ENCODE measurements at places on chromosomes 7 and 10.

- DNase-seq: no peak
Observed at GRCh38 chr10:129849452-129849750, 114.7 kb downstream of the EBF3 start.

GRCh38 chr10:101441541-101442455 lies 87.8 kb downstream of the BTRC start:
- DNase-seq: no peak

DNA sequence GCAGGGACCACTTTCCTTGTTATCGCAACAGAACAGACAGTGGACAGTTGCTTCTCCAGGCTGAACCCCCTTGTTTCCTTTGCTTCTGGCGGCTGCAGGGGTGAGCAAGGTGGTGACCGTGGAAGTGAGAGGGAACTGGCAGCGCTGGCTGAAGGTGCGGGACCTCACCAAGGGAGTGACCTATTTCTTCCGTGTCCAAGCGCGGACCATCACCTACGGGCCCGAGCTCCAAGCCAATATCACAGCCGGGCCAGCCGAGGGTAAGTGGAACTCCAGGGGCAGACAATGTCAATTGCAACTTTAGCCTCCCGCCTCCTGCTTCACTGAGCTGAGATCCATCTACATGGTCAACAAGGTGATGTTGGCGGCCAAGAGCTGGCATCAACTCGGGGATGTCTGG lies 462.1 kb upstream of the FOXK1 start:
- DNase-seq: no peak

GRCh38 chr10:72303424-72304128 lies 29.9 kb downstream of the DDIT4 start:
- DNase-seq: no peak

GRCh38 chr10:21668831-21669230 lies 134.8 kb downstream of the MLLT10 start:
- no peak for DNase-seq

DNA sequence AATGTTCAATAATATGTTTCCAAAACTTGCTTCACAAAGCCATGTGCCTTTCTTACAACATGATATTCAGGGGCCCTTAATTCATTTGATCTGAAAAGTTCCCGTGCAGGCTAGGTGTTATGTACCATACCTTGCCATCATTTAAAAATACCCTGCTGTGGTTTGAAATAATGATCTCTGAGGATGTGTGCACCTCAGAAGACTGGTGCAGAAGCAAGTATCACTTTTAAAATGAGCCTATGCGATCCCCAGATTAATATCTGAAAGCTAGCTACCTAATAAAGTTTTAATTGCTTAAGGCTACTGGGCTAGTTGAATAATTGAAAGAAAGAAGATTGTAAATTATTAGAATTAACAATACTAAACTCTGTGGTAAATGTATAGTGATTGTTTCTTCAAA lies 262.4 kb downstream of the CDK14 start:
- no peak for DNase-seq

DNA sequence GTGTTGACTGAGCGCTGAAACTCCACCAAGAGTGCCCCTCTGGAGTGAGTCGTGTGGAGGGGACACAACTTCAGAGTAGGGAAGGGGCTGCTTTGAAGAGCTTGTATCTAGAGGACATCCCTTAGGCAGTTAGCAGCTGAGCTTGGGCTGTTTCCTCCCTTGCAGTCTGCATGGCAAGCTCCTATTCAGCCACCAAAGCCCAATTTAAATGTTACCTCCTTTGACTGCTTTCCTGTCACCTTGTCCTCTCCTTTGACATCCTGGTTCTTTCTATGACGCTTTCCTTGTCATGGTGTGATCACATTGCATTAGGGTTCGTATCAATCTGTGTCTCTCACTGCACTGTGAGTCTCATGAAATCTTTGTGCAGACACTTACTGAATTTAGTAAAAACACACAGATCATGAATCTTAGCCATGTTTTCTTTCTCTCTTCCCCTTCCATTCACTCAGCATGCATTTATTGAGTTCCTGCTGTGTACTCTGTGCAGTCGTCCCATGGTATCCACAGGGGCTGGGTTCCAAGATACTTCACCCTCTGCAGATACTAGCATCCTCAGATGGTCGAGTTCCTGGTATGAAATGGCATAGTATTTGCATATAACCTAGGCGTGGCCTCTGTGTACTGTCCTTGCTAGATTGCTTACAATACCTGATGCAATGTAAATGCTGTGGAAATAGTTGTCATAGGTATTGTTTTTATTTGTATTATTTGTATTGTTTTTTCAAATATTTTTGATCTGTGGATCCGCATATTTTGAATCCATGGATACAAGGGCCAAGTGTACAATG lies 228.5 kb downstream of the CCDC3 start:
- no peak for DNase-seq

DNA sequence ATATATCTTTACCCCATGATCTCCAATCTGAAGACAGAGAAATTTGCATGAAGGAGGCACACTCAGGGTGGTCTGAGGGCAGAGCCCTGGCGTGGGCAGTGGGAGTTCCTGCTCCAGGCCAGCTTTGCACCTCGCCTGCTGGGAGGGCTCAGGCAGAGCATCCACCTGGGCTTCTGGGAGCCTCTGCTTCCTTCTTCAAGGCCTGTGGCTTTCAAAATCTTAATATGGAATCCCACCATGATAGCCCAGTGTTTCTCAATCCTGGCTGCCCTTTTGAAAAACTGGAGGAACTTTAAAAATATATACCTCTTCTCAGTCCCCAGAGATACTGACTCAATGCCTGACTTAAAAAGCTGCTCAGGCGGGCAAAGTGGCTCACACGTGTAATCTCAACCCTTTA lies 36.7 kb upstream of the PSAP start:
- no peak for DNase-seq

DNA sequence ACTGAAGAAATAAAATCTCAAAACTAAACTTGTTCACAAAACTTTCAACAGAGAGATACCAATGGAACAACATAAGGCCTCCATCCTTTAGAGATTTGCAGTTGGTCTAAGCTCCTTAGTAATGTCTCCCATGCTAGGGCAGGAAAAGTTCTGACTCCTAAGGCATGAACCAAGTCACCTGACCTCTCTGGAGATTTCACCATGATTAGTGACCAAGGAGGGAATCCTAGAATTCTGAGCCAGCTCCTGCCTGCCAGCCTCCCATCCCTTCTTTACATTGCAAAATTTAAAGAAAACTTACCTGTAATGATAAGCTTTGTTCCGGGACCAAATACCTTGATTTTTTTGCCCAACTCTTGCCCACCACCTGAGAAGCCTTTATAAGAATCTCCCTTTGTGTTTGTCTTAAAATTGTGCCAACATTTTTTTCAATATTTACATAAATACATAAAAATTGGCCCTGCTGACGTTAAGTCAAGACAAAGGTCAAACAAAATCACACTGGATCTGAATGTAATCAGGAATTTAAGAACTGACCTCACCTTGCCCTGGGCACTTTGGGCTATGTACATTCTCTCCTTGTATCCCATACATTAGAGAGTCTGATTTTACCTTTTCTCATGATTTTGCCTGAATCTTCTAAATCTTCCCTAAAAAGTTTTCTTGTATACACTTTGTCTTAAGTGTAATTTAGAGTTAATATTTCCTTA lies at the start of gene TARP:
TSS of gene TARP (minus strand) at position 351 of the 710 bp plus-strand sequence.
- DNase-seq: no peak

DNA sequence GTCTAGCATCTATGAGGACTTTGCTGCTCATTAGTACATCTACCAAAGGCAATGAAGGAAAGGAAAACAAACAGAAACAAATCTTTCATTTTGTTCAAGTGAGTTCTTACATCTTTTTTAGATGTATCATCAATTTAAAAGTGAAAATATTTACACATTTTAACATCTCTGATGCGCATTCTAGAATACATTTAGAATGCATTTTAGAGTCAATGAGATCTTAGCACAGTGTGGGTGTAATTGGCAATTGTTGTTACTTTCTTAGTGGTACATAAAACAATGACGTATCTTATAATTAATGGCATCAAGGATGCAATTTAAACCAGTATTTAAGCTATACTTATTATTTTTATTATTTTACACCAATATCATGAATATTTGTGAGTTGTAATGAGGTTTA lies 51.4 kb downstream of the TPK1 start:
- no peak for DNase-seq

DNA sequence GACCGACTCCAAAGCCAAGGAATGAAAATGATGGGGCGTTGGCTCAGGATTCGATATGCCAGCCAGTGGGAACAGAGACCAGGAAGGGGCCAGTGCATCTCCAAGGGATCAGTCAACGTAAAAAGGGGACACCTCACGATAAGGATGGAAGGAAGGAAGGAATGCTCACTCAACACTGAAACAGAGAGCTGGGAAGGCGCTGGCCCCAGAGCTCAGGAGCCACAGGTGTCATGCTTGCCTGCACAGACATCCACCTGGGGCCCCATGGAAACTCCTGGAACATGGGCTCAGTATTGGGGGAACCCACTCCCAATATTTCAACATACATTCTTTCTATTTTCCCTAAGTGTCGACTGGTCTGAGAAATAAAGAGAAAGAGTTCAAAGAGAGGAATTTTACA lies 5.3 kb downstream of the MMRN2 start:
- no peak for DNase-seq

DNA sequence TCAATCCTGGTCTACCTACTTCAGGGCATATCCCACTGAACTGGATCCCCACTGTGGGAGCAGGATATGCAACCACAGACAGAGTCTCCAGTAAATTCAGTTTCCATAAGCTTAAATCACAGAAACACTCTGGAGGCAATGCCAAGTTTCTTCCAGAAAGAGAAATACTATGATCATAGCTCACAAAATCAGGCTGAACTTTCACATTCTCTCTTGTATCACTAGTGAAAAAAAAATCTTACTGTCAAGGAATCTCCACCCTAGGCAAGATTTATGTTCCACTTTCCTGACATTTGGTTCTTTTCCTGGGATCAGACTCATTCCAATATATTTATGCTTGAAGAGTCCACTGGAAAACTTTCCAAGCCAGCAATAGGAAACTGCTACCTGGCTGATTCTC lies 749.0 kb downstream of the SUGCT start:
- no peak for DNase-seq

GRCh38 chr10:123559823-123560092 lies 106.4 kb upstream of the GPR26 start:
- no peak for DNase-seq

DNA sequence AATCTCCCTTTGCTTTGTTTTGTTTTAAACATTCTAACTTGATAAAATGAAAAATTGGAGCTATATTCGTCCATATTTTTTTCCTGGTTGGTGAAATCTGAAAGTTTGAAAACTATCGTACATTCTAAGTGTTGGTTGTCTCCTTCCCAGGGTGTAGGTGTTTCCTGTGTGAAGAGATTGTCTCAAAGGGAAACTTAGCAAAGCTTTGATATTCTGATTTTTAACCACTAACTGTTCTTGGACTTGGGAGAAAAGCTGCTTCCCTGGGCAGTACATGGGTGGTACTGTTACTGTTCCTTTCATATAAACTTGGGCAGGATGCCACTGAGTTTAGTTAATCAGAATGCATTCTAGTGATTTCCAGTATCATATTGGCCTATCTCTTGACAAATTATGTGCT lies 253.5 kb upstream of the LRGUK start:
- no peak for DNase-seq

GRCh38 chr7:70014472-70015177 lies 416.4 kb downstream of the AUTS2 start:
- DNase-seq: no peak

DNA sequence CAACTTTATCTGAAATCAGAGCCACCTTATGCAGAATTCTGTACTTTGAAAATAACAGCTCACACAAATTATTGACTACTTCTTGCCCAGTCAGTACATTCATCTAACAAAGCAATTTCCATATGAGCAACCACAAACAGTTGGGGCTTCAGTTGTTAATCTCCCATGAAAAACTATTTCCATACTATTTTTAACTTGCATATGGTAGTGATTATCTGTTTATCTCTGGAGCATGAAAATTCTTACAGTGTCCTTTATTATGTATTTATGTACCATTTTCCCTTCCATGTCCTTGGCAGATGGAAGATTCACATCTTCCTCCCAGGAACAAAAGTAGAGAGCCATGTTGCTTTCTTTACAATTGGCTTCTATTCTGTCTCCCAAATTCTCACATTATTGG lies 285.7 kb downstream of the CRPPA start:
- no peak for DNase-seq

- DNase-seq: no peak
Observed at GRCh38 chr10:126898460-126898859, 6.8 kb upstream of the DOCK1 start.

- DNase-seq: no peak
Observed at GRCh38 chr10:56370217-56371113, 9.4 kb upstream of the ZWINT start.

DNA sequence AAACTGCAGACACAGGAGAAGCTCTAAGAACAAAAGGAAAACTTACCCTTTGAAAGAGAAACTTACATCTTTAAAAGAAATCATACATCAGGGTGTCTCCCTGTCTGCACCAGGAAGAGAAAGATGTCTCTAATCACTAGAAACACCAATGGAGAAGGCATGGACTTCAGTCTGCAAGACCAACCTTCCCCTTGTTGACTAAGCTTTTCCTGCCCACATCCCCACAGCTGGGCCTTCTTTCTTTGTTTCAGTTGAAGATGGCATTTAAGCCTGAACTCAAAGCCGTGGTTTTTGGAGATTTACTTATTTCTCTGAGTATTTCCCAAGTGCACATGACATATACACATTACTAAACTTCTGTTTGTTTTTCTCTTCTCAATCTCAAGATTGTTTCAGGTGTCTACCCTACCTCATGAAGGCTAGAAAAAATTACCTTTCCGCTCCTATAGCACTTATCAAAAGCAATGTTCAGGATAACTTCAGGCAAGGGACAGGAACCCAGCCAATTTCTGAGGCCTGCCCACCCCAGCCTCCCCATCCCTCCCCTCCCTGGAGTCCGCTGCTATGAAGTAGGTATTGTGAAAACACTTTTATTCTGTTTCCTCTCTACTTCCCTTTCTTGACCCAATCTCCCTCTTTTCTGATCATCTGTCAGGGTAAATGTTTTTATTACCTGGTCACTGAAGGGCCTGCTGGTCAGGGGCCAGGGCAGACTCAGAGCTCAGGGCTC lies 2.8 kb upstream of the SLC29A3 start:
- DNase-seq: no peak

- no peak for DNase-seq
Observed at GRCh38 chr10:72694476-72695369, 2.8 kb downstream of the MCU start.

- no peak for DNase-seq
Observed at GRCh38 chr7:129494041-129494440, 8.3 kb upstream of the SMKR1 start.

GRCh38 chr7:75667938-75668337 lies 70.8 kb downstream of the HIP1 start:
- DNase-seq: no peak

DNA sequence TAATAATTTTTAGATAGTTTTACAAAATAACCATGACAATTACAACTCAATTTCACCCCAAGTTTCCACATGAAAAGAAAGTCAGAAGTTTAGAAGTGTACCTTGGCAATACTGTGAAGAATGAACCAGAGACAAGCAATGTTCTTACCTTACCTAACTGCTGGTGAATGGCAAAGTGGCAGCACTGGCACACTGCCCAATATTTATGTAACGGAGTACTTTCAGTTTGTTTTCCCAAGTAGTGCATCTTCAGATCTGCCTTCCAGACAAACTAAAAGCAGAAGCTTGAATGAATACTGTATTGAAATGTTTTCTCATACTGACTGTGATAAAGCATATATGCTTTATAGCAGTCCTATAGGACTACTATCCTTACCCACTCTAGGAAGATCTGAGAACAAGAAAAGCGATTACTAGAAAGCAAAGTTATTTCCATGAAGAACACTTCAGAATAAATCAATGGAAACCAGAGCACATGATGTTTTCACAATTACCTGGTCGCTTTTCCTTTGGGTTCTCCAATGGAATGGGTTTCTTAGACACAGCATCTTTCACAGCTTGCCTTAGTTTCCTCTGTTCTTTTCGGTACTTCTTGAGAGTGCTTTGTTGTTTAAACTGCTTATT lies 1.5 kb downstream of the NOC3L start:
- DNase-seq: no peak
